Neural crest cell (in vitro differentiated cells): ENCODE measurements at places on chromosomes 3 and 15. TPM values are rescaled to one million over a fixed set of nuclear protein-coding genes. Genes with fewer than 3 reads are reported as not detected.

Gene CCDC39
- 0.07 TPM in 1 of 2 replicates, not detected in the other for total RNA-seq

GRCh38 chr3:127707851-127708411 is 35.2 kb downstream of the ABTB1 start:
- H3K27ac ChIP-seq, result no peak overlapping the region
- H3K36me3 ChIP-seq, result peaks cover 6% of the 10 kb centered on the region
- no peaks in the 10 kb centered on the region for H3K27me3 ChIP-seq

GRCh38 chr15:63918901-63919348 is 85.2 kb upstream of the HERC1 start:
- DNase-seq, result no peak
- no peaks in the 10 kb centered on the region for H3K27me3 ChIP-seq
- H3K4me3 ChIP-seq, result no peak overlapping the region
- peaks cover 25% of the 10 kb centered on the region for H3K4me1 ChIP-seq
- H3K36me3 ChIP-seq, result no peaks in the 10 kb centered on the region

GRCh38 chr3:147881933-147882332 is 472.8 kb downstream of the ZIC1 start:
- H3K4me1 ChIP-seq, result no peaks in the 10 kb centered on the region
- H3K27me3 ChIP-seq, result no peaks in the 10 kb centered on the region
- peaks cover 19% of the 10 kb centered on the region for H3K36me3 ChIP-seq
- no peak overlapping the region for H3K27ac ChIP-seq
- DNase-seq, result no peak

Gene RAB43
- total RNA-seq, result 9.6 and 11.4 TPM in 2 replicates

GRCh38 chr15:69703532-69704187 is 251.0 kb downstream of the RPLP1 start:
- H3K4me3 ChIP-seq, result no peak overlapping the region
- H3K36me3 ChIP-seq, result peaks cover 3% of the 10 kb centered on the region
- no peaks in the 10 kb centered on the region for H3K27me3 ChIP-seq

Gene SCAANT1
- not detected in 2 replicates for total RNA-seq

DNA sequence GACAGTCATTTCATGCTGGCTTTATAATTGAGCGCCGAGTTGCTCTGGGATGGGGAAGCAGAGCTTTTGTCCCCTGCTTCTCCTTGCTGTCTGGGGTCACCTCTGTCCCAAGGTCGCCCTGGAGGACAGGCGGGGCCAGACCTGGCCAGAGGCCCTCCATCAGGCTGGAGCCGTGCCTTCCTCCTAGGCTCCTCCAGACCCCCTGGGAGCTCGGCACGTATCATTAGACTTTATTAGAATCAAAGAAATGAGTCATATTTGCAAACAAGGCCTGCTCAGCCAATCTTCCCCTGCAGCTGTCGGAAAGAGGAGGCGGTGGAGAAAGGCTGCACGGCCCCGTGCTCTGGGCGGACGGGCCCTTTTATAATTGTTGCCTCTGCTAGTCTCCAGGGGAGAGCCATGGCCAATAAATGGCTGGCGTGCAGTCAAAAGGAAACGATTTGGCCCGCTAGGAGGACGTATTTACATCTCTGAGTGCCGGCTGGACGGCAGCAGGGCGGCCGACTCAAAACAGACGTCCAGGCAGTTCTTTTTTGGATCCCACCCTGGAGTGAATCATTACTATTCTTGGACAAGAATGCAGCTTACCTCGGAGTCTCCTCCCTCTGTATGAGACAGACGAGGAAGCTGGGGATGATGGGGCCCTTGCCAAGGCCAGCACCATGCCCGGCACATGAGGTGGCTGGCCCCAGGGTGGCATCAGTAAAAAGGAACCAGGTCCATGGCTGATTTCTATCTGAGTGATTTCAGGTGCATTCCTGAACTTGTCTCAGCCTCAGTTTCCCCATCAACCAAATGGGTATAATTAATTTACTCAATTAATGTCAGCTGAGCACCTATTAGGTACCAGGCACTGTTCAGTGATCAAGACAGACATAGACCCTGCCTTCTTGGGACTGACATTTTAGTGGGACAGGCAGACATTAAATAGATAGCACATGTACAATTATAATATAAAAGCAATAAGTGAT is 50.6 kb downstream of the SLC6A6 start:
- peaks cover 23% of the 10 kb centered on the region for H3K36me3 ChIP-seq
- no peaks in the 10 kb centered on the region for H3K27me3 ChIP-seq
- no peak for DNase-seq
- peaks cover 36% of the 10 kb centered on the region for H3K4me1 ChIP-seq

Gene PLCL2
- 9.4 and 10.5 TPM in 2 replicates for total RNA-seq

- no peak overlapping the region for H3K4me3 ChIP-seq
- H3K4me1 ChIP-seq, result no peaks in the 10 kb centered on the region
- no peaks in the 10 kb centered on the region for H3K27me3 ChIP-seq
- no peak overlapping the region for H3K27ac ChIP-seq
Observed at GRCh38 chr3:135311699-135312098, 516.6 kb downstream of the EPHB1 start.

DNA sequence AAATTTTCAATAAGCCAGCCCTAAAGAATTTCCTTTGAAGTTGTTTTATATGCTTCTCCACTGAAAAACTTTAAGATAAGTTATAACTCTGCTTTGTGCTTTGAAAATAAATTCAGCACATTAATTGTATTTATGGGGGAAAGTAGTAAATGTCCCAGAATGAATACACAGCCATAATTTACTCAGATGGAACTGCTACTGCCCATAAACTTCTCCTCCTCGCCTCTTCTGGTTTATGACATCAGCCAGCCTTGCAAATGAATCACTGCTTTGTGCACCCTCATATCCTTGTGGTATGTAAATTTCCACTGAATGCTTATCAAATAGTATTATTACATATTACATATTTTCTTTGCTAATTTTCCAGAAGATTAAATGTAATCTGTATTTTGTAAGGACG is 302.0 kb downstream of the DIPK2A start:
- H3K4me1 ChIP-seq, result no peaks in the 10 kb centered on the region
- no peaks in the 10 kb centered on the region for H3K36me3 ChIP-seq
- H3K4me3 ChIP-seq, result no peak overlapping the region
- H3K27me3 ChIP-seq, result no peaks in the 10 kb centered on the region
- H3K27ac ChIP-seq, result no peak overlapping the region

DNA sequence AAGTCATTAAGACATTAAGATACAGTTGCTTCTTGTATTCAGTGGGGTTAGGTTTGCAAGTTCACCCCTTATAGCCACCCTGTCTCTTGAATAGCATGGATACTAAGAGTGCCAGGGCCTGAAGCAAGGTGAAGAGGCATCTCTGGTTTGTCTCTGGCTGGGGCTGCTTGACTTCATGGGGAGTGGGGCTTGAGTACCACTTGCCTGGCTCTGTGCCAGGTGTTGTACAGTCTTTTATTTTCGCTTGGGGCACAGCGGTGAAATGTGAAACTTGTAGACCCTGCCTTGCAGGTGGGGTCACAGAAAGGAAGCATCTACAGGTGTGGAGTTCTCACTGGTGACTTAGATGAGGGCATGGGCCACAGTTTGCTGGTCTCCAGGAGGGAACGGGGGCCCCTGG is 152.1 kb downstream of the PDE8A start:
- peaks cover 7% of the 10 kb centered on the region for H3K4me1 ChIP-seq
- H3K27me3 ChIP-seq, result no peaks in the 10 kb centered on the region
- no peak overlapping the region for H3K4me3 ChIP-seq
- no peak for DNase-seq

- H3K27me3 ChIP-seq, result no peaks in the 10 kb centered on the region
- H3K27ac ChIP-seq, result no peak overlapping the region
- H3K36me3 ChIP-seq, result no peaks in the 10 kb centered on the region
Observed at GRCh38 chr3:52226229-52226817, 878 bp upstream of the TLR9 start.

DNA sequence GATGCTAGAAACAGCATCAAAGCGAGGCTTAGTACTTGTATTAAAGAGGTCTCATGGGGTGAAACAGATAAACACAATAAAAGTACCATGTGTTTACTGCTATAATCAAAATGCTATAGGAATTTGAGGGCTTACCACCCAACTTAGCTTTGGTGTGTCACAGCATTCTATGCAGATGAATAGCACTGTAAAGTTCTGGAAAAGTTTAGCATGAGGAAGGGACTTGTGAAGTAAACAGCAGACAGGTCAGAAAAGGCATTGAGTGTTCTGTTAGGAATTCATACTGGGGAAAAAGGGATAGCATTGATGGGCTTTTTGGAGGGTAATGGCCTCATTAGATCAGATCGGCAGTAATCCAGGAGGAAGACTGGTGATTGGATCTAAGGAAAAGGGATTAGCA is 505.3 kb downstream of the NLGN1 start:
- peak overlapping the region; percentile 2 for H3K27ac ChIP-seq
- H3K4me1 ChIP-seq, result peaks cover 31% of the 10 kb centered on the region
- peaks cover 11% of the 10 kb centered on the region for H3K36me3 ChIP-seq

DNA sequence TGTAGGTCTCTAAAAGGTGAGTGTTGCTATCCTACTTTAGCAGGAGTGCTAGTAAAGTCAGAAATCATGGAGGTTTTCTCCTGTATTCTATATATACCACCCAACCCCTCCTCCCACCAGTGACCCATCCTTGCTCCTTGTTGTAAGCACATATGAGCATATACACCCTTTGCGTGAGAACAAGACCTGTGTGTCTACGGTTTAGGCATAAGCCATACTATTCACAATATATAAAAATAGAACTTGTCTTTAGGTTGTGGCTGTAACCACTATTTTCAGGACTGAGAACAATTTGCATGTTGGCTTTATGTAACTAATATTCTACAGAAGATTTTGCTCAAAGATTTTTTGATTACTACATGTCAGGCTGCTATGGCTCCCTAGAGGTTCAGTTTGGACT is 59.1 kb upstream of the TOP2B start:
- peaks cover 5% of the 10 kb centered on the region for H3K36me3 ChIP-seq
- H3K27me3 ChIP-seq, result no peaks in the 10 kb centered on the region
- no peak overlapping the region for H3K4me3 ChIP-seq
- no peak overlapping the region for H3K27ac ChIP-seq
- no peak for DNase-seq

GRCh38 chr3:149967086-149967685 is 3.5 kb downstream of the PFN2 start:
- H3K36me3 ChIP-seq, result peaks cover 14% of the 10 kb centered on the region
- no peak for DNase-seq
- no peak overlapping the region for H3K27ac ChIP-seq
- H3K4me1 ChIP-seq, result peaks cover 53% of the 10 kb centered on the region
- peaks cover 6% of the 10 kb centered on the region for H3K27me3 ChIP-seq

- no peaks in the 10 kb centered on the region for H3K4me1 ChIP-seq
- no peak overlapping the region for H3K27ac ChIP-seq
- H3K27me3 ChIP-seq, result no peaks in the 10 kb centered on the region
- DNase-seq, result no peak
- H3K4me3 ChIP-seq, result no peak overlapping the region
Observed at GRCh38 chr3:62962714-62963113, 87.5 kb upstream of the CADPS start.

DNA sequence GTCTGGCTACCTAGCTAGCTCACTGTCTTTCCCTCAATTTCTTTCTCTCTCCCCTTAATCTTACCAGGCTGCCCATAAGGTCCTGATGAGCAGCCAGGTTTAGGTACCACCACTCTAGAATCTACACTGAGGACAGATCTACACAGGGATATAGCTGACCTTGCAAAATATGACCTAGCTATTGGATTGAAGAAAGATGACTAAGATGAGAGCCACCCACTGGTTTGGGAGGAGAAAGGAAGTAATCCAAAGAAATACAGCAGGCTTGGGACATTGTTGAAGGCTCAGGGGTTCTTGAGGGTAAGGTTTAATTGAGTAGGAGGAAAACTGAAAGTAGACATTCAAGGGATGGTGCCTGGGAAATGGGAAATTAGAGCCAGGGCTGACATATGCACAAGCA is 142.0 kb upstream of the TMC3 start:
- H3K36me3 ChIP-seq, result no peaks in the 10 kb centered on the region
- H3K27me3 ChIP-seq, result peaks cover 4% of the 10 kb centered on the region
- no peak overlapping the region for H3K4me3 ChIP-seq
- no peak for DNase-seq
- no peaks in the 10 kb centered on the region for H3K4me1 ChIP-seq

DNA sequence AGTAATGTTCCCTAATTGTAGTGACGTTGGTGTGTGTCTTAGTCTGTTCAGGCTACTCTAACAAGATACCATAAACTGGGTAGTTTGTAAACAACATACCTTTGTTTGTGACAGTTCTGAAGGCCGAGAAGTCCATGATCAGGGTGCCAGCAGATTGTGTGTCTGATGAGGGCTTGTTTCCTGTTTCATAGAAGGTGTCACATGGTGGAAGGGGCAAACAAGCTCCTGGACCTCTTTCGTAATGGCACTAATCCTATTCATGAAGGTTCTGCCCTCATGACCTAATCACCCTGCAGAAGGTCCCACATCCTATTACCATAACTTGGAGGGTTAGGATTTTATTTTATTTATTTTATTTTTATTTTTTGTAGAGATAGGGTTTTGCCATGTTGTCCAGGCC is 11.1 kb downstream of the ATXN7 start:
- peaks cover 17% of the 10 kb centered on the region for H3K4me1 ChIP-seq
- no peak overlapping the region for H3K27ac ChIP-seq
- DNase-seq, result no peak

DNA sequence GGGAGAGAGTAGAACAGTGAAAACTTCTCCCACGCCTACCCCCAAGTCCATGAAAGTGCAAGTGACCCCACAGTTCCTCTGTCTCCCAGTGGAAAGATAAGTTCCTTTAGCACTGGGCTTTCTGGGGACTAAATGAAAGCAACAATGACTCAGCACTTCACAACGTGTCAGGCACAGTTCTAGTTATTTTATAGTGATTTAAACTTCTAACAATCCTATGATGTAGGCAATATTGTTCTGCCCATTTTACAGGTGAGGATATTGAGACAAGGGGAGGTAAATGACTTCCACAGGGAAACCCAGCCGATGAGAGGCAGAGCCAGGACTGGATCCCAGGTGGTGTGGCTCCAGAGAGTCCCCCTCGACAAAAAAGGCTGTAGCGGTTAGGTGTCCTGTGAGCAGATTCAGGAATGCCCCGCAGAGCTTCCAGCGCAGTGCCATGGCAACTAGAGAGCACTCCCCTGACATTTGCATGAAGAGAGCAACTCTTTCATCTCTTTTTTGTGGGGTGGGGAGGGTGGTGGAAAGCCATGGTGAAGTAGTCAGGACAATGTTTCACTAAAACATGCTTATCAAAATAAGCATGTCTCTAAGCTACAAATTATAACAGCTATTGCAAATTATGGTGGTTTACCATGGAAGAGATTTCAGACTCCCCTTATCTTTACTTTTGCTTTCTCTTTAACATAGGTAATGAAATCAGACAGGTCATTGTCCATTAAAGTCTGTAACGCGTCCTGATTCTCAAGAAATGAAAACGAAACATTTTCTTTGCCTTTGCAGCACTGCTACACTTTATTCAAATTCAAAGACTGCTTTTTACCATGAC is 62.1 kb downstream of the NR2F2 start:
- H3K27me3 ChIP-seq, result peaks cover 2% of the 10 kb centered on the region
- peaks cover 2% of the 10 kb centered on the region for H3K36me3 ChIP-seq
- no peak overlapping the region for H3K4me3 ChIP-seq

GRCh38 chr3:149752788-149753136 is 473 bp upstream of the COMMD2 start:
- no peaks in the 10 kb centered on the region for H3K36me3 ChIP-seq
- peaks cover 34% of the 10 kb centered on the region for H3K27me3 ChIP-seq
- H3K27ac ChIP-seq, result no peak overlapping the region

DNA sequence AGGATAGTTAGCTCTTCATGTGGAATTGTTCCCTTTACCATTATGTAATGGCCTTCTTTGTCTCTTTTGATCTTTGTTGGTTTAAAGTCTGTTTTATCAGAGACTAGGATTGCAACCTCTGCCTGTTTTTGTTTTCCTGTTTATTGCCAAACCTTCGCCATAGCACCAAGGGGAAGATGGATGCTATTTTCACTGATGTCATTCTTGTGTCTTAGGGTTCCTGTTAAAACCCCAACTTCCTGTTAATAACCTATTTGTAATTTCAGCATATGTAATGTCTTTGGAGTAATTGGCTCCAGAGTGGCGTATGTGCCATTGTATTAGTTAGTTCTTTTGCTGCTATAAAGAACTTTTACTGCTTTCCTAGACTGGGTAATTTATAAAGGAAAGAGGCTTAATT is 10.8 kb downstream of the SAMMSON start:
- H3K36me3 ChIP-seq, result no peaks in the 10 kb centered on the region
- H3K27me3 ChIP-seq, result no peaks in the 10 kb centered on the region
- no peaks in the 10 kb centered on the region for H3K4me1 ChIP-seq
- H3K27ac ChIP-seq, result no peak overlapping the region

Gene SLC27A2
- 0.86 and 0.91 TPM in 2 replicates for total RNA-seq
